ENCODE measurements at places on chromosomes 16 and 17. TPM values are rescaled to one million over a fixed set of nuclear protein-coding genes. Genes with fewer than 3 reads are reported as not detected.
A peak's percentile ranks its signal among the peaks of the same experiment; 100 is the strongest.

The STH gene
- total RNA-seq: not detected

The PSMD3 gene
- total RNA-seq: 81.6 TPM

The GRAPL gene
- 3.7 TPM for total RNA-seq

The CRYBA1 gene
- not detected for total RNA-seq

The IFI35 gene
- total RNA-seq: 75.4 TPM

The HEATR9 gene
- not detected for total RNA-seq

The KRTAP16-1 gene
- total RNA-seq: not detected

The TEX14 gene
- not detected for total RNA-seq

The SEZ6 gene
- 1.1 TPM for total RNA-seq

The KRTAP4-5 gene
- total RNA-seq: not detected

The CES4A gene
- 16.5 TPM for total RNA-seq

The TNK1 gene
- 54.4 TPM for total RNA-seq

The SP6 gene
- total RNA-seq: 3.3 TPM

The GABARAPL2 gene
- total RNA-seq: 52.1 TPM

The ALDH3A2 gene
- 171 TPM for total RNA-seq

The MARCHF10 gene
- not detected for total RNA-seq

The GINS3 gene
- total RNA-seq: 1.3 TPM

The PPP1R27 gene
- total RNA-seq: not detected

The RDM1 gene
- 1.9 TPM for total RNA-seq

The DOC2A gene
- total RNA-seq: 2.9 TPM

The CLEC3A gene
- total RNA-seq: not detected

The EFCAB5 gene
- 5.8 TPM for total RNA-seq

The CSF3 gene
- total RNA-seq: not detected

The SKAP1 gene
- total RNA-seq: 8.2 TPM

- no peak for DNase-seq
Observed at GRCh38 chr17:50264263-50265113, 9.8 kb upstream of the TMEM92 start.

DNA sequence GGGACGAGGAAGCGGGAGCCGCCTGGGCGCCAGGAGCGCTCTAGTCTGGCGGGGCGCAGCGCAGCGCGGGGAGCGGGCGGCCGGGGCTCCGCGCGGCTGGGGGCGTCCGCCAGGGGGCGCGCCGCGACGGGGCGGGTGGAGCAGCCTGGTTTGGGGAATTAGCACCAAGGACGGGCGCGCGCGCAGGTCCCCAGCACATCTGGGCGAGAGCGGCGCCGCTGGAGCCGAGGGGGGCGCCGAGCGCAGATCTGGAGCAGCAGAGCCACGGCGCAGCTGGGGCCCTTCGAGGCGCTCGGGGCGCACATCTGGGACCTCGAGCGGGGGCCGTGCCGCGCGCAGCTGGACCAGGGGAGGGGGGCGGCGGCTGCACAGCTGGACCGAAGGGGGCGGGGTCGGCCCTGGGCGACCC lies at the start of gene NXPH3:
Gene NXPH3, plus strand, starts transcription at position 193 of the 409 bp plus-strand sequence. CDS start 349 bp downstream, outside the sequence.
- peak; percentile 75 for DNase-seq

DNA sequence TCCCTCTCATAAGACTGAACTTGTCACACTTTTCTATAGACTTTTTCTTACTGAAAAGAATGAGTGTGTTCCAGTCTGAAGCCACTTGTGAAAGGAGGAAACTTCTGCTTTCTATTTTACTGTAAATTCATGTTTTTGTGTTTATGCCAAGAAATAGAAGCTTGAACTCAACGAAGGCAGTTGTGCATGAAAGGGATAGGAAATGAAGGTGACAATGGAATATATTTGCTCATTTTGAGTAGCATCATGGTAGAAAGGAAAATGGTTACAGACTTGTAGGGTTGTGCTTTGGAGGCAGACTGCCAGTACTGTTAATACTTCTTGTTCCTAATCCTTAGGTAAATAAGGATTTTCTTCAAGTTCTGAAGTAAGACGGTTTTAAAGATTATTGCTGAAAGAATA lies 8.1 kb downstream of the CLTC start:
- DNase-seq: no peak

- DNase-seq: no peak
Observed at GRCh38 chr17:68853036-68853435, 102.2 kb downstream of the ABCA8 start.

DNA sequence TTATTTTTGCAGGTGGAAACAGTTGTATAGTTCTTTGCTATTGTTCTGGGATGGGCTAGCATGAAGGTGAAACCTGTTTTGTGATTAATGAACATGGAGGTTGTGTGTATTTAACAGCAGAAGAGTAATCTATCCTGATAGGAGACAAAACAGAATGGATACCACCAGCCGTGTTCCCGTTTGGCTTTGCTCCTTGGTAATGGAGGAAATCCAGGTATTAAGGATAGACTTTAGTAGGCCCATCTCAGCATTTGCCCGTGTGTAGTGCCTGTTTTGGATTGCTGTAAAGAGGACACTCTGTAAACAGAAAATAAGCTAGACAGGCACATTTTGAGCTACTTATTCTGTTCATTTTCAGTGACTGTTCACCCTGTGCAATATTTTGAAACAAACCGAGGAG lies 215.1 kb downstream of the RBFOX1 start:
- no peak for DNase-seq

- no peak for DNase-seq
Observed at GRCh38 chr16:84356591-84357116, 11.7 kb upstream of the ATP2C2 start.

DNA sequence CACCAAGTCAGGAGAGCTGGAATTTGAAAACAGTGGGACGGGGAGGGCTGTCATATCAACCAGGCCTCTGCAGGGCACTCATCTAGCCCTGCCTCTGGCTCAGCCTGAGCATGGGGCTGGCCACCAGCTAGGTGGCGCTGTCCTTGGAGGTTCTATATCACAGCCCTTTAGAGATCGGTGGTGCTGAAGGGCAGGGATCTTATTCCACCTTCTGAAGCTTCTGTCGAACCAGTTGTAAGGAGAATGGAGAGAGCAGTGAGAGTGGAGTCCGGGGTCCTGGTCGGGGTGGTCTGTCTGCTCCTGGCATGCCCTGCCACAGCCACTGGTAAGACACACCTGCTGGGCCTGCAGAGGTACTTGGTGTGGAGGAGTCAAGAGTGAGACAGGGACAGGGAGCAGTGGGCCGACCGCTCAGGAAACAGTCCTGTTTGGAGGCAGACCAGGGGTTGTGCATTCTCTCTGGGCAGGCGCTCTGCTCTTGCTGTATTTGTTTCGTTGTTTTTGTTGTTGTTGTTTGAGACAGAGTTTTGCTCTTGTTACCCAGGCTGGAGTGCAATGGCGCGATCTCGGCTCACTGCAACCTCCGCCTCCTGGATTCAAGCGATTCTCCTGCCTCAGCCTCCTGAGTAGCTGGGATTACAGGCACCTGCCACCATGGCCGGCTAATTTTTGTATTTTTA lies at the start of gene CES3:
Gene CES3, plus strand, starts transcription at position 202 of the 680 bp plus-strand sequence. Its CDS starts 42 bp downstream, at position 244.
- peak; percentile 51 for DNase-seq

GRCh38 chr17:41254861-41255260 lies 323 bp upstream of the KRTAP9-9 start:
- DNase-seq: no peak

GRCh38 chr17:79907217-79907715 lies 68.0 kb upstream of the CBX4 start:
- no peak for DNase-seq

DNA sequence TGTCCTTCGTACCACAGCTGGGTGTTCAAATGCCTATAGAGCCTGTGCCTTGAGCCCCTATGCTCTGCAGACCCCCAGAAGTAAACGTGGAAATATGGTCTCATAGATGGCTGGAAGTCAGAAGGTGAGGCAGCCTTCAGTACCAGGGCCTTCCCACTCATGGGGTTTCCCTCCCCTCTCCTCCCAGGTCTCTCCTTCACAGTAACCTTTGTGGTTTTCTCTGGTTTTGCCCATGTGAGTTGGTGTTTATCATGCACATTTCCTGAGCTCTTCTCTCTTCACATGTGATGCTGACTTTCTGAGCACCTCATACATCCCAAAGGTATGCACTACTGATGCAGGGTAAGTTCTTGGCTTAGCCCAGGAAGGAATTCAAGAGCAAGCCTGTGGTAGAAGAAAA lies 35.4 kb downstream of the TMEM114 start:
- DNase-seq: no peak

- no peak for DNase-seq
Observed at GRCh38 chr17:64378890-64379354, 11.7 kb downstream of the PECAM1 start.

GRCh38 chr16:66693149-66693548 lies 3.4 kb downstream of the CMTM4 start:
- no peak for DNase-seq

GRCh38 chr17:81870131-81870980 lies 781 bp downstream of the ARHGDIA start:
- DNase-seq: peak; percentile 76

- DNase-seq: no peak
Observed at GRCh38 chr17:12402963-12403622, 262.6 kb upstream of the MYOCD start.

DNA sequence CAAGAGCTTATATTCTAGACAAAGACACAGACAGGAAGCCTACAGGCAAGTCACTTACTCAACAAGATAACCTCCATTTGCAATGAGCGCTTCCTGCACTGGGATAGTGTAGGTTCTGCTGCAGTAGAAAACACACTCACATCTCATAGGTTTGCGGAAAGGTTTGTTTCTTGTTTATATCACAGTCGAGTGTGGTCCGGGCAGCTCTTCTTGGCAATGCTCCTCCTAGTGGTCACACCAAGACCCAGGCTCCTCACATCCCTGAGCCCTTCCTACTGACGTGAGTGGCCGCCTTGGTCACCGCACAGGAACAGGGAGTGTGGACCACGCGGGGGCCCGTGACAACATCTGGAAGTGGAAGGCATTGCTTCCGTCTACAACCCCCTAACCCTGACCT lies 48.0 kb upstream of the RBFOX3 start:
- no peak for DNase-seq

GRCh38 chr17:80111702-80112470 lies 10.5 kb downstream of the GAA start:
- DNase-seq: no peak

- no peak for DNase-seq
Observed at GRCh38 chr16:53064081-53064578, 9.3 kb downstream of the CHD9 start.

DNA sequence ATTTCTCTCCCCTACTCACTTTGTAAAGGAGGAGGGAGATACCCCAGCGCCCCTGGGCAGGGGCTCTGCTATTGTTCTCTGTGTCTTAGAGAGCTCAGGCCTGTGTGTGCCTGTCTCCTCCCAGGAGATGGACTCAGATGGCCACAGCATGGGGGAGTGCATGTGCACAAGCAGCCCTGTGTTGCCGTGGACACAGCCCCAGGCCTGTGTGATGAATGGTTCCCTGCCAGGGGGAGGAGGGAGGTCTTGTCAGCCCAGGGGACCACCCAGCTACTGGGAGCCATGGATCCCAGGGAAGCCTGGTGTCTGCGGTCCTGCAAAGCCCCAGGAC lies 26.3 kb downstream of the GINS2 start:
- no peak for DNase-seq

GRCh38 chr17:6936370-6937028 lies 59.4 kb upstream of the ALOX12 start:
- DNase-seq: peak; percentile 59

DNA sequence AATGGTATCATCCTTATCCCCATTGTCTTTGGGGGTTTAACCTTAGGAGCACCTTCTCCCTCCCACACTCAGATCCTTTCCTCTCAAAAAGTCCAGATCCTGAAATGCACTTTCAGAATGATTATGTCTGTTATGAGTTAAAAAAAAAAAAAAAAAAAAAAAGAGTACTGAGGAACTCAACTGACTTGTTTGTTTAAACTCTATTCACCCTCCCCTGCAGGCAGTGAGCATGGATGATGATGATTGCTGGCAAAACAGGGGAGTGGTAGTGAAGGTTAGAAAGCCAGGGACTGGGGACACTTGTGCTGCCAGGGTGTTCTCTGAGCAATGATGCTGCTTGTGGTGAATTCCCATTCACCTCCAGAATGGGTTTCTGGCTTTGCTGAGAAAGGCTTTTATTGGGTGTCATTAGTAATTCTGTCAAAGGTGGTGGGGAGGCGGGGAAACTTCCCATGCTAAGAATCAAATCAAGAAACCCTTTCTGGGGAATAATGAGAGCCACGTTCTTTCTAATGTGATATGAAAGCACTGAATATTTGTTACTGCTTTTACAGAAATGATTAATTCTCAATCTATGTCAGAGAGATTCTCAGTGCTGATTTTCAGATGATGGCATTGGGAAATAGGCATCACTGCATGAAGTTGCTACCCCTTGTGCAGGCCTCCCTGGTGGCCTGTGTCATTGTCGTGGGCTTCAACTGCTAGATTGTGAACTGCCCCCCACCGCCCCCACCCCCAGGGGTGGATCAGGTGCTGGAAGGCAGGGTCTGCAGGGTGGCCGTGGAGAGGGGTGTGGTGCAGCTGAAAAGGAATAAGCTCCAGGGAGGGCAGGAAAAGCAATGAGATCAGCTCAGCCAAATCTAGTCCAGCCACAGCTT lies 14.1 kb downstream of the CCL4 start:
- no peak for DNase-seq

DNA sequence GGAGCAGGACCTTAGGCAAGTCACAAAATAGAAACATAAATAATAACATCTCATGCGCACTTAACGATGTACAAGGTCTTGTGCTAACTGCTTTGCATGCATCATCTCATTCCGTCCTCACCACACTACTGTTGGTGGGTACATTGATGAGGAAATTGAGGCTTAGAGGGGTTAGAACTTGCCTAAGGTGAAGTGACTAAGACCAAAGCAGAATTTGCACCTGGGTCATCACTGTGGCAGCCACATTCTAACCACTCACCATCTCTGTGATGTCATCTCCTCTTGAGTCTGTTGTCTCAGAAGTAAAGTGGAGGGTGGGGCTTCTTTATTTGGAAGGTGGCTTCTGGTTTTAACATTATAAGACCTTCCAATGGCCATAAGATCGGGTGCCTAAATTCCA lies 20.4 kb upstream of the TRIM25 start:
- DNase-seq: no peak

DNA sequence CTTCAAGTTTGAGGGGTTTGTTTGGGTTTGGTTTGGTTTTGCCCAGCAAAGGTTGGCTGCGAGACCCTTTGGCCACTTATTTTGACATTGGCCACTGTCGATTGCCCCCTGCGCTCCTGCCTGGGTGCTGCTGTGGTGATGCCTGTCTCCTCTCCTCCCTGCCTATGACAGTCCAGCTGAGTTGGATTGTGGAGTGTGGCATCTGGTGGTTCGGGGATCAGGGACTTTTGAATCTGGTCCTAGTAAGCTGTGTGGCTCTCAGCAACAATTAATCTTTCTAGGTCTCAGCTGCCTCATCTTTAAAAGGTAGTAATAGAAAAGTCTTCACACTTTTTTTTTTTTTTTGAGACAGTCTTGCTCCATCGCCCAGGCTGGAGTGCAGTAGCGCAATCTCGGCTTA lies 27.1 kb downstream of the CDK5RAP3 start:
- no peak for DNase-seq

- DNase-seq: peak; percentile 47
Observed at GRCh38 chr16:69329369-69330285, 761 bp downstream of the PDF start.

GRCh38 chr17:49746791-49747490 lies 17.0 kb downstream of the FAM117A start:
- DNase-seq: no peak

GRCh38 chr16:440627-441026 lies 15.2 kb downstream of the RAB11FIP3 start:
- no peak for DNase-seq

- DNase-seq: peak; percentile 72
Observed at GRCh38 chr17:82441691-82442487, 8.7 kb downstream of the CYBC1 start.

Data from Peyer's patch (tissue), 4 donors.